ENCODE measurements at places on chromosomes 4 and X.

DNA sequence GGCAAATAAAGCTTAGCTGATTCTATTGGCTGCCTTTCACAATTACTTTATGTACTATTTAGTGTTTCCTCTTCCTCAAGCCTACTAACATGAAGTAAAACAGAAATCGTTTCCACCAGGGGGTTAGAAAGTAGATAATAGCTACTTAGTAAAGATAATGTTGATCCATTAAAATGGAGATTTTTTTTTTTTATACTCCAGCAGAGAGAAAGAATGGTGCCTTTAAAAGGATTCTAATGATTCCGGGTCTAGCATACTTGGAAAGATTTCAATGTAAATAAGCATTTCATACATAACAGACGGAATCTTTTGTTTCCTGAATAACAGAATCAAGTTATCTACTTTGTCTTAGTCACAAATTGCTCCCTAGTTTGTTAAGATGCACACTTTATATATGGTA, 37.1 kb downstream of the GK start:
- no peak for DNase-seq

DNA sequence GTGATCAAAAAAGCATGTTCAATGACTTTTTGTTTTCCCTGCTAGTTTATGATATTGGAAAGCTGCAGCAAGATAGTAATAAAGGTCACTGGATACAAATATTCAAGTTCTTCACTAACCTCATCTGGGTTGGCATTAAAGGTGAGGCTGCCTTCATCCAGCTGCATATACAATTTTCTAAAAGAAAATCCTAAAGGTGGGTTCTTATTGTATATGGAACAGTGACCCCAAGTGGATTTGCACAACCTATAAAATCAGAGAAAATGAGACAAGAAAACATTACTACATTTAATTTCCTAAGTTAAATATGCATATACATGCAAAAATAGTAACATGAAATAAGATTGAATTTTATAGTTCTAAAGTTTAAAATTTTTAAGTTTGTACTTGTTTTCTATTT, 23.9 kb downstream of the FBXO8 start:
- DNase-seq, result no peak

DNA sequence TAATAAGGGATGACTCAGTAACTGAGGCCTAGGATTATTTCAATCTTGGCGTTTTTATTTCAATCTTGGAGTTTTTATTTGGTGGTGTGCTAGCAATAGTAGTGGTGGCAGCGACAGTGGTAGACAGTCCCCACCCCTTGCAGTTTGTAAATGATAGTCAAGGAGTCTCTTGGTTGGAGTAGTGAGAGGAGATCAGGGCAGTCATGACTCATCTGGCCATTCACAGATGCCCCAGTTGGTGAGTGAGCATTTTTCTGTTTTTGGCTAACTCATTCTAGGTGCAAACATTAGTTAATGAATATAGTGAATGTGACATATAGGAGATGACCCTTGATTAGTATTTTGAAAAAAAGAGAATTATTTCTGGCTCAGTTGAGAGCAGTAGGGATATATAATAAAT, 93.5 kb upstream of the ADAD1 start:
- DNase-seq, result no peak

DNA sequence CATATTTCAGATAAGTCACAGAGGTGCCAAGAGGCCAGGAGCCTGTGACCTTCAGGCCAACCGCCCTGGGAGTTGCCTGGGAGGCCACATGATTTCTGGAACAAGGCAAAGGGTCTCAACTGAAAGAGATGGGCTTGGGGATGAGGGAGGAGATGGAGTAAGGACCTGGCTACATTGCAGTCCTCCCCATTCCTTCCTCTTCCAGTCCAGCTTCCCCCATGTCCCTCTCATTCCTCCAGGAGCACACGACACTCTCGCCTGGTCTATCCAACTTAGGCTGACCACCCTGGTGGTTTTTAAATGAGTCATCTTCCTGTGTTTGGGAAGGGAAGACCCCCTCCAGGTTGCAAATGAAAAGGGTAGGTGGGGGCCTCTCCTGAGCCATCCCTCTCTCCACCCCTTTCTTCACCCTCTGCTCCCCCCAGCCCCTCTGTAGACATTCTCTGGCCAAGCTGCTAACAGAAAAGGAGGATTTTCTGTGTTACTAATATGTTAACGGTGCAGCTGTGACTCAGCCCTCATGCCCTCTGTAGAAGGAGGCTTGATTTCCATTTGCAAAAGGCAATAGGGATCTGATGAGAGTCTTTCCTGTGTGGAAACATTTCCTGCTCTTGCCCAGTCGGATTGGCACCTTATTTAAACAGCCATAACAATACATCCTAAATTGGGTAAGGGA, 79.2 kb downstream of the RTL5 start:
- no peak for DNase-seq

DNA sequence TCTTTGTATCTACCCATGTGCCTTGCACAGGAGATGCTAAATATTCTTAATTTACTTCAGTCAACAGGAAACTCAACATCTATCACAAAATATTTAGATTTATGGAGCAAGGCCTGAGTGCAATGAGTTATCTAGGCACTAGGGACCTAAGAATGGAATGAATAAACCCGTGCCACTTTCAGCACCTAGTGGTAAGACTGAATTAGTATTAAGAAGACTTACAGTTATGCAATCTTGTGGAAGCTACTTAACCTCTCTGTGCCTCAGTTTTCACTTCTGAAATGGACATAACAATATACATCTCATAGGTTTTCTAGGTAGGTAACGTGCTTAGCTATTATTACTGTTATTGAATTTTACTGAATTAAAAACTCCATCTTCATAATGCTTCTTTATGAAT, 144.6 kb upstream of the MAP3K15 start:
- DNase-seq, result no peak

GRCh38 chr4:80963051-80963450, 67.5 kb upstream of the BMP3 start:
- no peak for DNase-seq

GRCh38 chrX:130347321-130347720, 7.6 kb downstream of the SLC25A14 start:
- DNase-seq, result no peak

GRCh38 chr4:167622481-167623240, 388.4 kb upstream of the SPOCK3 start:
- peak; percentile 9 for DNase-seq

DNA sequence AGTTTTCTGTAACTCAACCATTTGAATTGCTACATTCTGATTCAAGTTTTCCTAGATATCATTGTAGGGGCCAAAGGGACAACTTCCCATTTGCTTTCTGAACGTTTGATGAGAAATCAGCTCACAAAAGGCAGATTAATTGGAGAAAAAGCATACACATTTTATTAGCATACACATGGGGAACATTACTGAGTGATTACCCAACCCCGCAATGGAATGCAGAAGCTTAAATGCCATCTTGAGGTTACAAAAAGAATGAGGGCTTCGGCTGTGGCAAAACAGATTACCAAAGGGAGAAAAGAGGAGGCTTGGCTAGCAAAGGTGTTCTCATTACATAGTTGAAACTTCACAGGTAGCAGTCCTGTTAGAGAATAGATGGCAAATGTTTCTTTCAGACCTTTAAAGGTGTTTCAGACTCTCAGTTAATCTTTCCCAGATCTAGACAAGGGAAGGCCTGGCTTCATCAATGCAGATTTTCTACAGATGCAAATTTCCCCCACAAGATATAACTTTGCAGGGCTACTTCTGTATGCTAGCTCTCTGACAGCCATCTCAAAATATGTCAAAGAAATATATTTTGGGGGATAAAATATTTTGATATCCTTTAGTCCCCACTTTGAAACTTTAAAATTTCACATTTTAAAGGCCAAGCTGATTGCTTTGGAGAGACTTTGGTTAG, 26.5 kb upstream of the HERC6 start:
- DNase-seq, result no peak

DNA sequence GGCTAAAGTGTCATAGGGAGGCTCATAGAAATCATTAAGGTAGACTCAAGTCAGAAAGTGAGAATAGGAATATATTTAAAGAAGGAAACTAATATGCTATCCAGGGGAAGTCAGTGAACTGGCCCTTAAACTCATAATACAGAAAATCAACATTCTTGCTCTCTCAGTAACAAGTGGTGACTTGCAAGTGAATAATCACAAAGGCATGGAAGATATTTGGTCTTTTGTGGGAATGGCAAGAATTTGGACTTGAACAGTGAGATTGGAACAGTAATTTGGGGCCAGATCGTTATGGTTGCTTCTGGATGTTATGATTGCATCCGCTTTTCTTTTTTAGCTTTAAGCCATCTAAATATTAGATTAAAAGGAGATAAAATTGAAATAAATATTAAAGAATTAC, 103.8 kb downstream of the TBC1D19 start:
- DNase-seq, result no peak

DNA sequence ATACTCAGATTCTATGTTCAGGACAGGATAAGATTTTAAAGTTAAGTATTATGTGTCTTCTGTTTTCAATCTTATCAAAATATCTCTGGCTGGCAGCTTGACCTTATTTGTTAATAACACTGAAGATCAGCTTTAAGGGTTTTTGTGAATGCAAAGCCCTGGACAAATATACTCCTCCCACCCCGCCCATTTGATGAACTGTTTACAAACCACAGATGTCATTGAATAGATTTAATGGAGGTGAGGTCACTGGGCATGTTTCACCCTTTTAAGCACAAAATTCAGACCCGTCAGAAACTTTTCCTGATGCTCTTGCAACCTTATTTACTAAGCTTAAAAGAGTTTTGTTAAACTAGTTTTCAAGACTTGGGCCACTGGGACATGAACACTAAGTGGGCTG, 10.1 kb upstream of the CXCL8 start:
- DNase-seq, result peak; percentile 73

DNA sequence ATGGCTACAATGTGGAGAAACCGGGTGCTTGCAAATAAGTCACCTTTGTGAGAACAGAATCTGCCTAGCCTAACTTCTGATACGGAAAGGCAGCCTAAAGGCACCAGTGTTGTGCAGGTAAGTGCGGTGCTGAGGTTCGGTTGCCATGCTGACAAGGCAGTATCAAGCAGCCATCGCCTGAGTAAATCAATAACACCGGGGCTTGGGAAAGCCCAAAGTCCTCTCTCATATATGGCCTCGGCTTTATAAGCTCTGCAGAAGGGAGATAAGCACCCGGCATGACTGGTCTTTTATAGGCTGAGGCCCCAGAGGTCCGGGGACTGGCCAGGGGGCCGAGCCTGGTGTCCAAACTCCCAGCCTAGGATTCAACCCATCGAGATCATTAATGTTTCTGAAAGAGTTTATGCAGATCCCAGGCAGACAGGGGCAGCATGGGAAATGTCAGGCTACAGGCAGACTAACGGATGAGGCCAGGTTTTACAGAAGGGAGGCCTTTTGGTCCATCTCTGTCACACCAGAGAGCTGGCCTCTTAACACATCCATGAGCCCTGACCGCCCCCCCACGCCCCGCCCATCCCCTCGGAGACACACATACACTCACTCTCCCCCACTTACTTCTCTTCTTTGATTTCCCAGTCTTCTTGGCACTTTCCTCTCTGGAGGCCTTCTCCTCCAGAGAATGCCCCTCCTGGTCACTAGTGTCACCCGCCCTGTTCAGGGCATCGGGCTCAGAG, 38.5 kb downstream of the ELF4 start:
- DNase-seq, result no peak

- DNase-seq, result no peak
Measured at GRCh38 chr4:74536557-74536956, 91.6 kb downstream of the AREG start.

- no peak for DNase-seq
Measured at GRCh38 chr4:79357365-79357764, 31.5 kb upstream of the NAA11 start.

GRCh38 chr4:19309378-19309777, 942.3 kb upstream of the SLIT2 start:
- no peak for DNase-seq

- DNase-seq, result no peak
Measured at GRCh38 chr4:48190839-48191238, 56.8 kb upstream of the TXK start.

- DNase-seq, result peak; percentile 22
Measured at GRCh38 chrX:154374313-154375155, at the start of gene FLNA. TSS of gene FLNA (minus strand) at chrX:154374634. CDS start at chrX:154371245, 3,389 bp downstream.

DNA sequence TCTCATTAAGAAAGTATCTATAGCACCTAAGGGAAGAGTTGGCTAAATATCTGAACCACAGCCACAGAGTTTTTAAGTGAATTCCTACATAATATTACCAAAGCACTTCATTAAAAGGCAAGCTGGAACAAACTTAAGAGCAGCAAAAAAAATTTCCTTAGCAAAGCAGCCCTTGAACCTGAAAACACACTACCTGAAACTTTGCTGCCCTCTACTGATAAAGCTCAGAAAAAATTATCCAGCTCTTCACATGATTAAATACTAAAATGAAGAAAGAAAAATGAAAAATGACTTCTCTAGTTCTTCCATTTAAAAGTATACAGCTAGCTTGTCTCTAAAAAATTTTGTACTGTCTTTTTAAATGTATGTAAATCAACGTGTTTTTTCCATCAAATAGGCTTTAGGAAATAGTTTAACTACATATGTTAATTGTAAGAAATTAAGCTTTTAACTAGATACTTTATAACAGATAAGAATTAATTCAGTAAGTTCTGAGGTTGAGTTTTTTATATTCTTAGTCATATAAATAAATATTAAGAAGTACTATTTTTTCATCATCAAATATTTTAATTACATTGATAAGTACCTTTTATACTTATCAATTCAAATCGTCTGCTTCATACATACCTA, 156.1 kb downstream of the STPG2 start:
- DNase-seq, result no peak

DNA sequence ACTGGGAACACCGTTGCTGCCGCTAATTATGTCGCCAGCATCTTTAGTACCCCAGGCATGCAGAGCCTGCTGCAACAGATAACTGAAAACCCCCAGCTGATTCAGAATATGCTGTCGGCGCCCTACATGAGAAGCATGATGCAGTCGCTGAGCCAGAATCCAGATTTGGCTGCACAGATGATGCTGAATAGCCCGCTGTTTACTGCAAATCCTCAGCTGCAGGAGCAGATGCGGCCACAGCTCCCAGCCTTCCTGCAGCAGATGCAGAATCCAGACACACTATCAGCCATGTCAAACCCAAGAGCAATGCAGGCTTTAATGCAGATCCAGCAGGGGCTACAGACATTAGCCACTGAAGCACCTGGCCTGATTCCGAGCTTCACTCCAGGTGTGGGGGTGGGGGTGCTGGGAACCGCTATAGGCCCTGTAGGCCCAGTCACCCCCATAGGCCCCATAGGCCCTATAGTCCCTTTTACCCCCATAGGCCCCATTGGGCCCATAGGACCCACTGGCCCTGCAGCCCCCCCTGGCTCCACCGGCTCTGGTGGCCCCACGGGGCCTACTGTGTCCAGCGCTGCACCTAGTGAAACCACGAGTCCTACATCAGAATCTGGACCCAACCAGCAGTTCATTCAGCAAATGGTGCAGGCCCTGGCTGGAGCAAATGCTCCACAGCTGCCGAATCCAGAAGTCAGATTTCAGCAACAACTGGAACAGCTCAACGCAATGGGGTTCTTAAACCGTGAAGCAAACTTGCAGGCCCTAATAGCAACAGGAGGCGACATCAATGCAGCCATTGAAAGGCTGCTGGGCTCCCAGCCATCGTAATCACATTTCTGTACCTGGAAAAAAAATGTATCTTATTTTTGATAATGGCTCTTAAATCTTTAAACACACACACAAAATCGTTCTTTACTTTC, 1.8 kb downstream of the UBQLN2 start:
- no peak for DNase-seq

GRCh38 chrX:50586407-50586806, 115.8 kb upstream of the DGKK start:
- no peak for DNase-seq

- DNase-seq, result peak; percentile 35
Measured at GRCh38 chr4:64539234-64539849, 130.1 kb upstream of the TECRL start.

- no peak for DNase-seq
Measured at GRCh38 chr4:39178706-39179105, 3.6 kb upstream of the WDR19 start.

Measured in DMS153 (cell line).